NCI-H1417 treated with DMSO at 0.1 percent for 48 hours (cell line): ENCODE measurements at places on chromosomes 3 and 15.

DNA sequence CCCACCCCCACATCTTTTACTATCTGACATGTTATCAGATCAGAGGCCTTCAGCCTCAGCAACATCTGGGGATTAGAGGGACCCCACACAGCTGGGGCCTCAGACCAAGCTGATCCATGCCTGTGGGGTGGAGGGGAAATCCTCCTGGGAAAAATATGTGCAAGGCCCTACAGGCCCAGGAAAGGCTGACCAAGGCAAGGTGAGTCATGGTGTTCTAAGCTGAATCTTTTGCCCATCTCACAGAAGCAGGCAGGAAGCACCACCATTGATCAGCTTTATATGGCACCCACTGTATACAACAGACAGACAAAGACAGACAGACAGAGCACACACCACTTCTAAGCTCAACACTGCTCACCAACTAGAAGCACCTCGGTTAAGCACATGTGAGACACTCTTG lies 12.4 kb upstream of the PARP6 start:
- no peak for DNase-seq

DNA sequence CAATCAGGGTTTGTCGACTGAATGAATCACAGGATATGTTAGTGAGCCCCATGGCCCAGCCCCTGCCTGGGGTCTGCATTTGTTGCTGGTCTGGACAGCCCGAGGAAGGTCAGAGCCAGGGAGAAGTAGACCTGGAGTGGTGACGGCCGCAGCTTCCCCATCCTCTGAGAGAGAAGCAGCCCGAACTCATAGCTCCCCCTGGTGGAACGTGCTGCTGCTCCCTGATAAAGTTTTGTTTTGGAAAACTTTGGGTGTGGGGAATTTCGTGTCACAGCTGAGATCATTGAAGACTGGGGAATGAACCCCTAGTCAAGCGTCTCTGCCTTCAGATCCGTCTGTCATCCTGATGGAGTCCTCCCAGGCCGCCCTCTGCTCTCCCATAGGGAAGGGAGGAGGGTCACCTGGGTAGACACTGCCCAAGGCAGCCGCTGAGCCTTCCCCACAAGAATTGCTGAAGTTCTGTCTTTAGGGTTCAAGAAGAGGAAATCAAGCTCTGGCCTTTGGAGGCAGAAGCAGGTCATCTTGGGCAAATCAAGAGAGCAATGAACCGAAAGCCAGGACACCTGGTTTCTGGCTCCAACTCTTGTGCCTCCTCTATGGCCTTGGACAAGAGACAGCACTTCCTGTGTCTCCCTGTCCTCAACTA lies 60.5 kb downstream of the GLDN start:
- no peak for DNase-seq

- no peak for DNase-seq
Observed at GRCh38 chr15:23395832-23396231, 41.3 kb downstream of the GOLGA8S start.

DNA sequence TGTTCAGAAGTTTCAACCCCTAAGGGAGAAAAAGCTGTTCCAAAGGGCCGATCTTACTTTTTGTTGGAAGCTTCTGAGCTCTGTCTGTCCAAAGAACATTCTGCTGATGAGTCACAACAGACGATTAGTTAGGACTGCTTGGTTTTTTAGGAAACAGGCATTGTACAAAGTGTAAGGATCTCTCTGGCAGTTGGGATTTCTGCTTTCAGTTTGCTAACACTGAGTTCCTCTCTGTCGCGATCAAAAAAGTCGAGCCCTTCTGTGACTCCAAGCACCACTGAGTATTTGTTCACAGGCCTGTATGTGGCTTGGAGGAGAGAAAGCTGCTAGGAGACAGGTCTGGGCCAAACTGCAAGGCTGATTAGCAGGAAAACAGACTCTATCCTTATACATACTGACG lies 91.8 kb upstream of the PFN2 start:
- no peak for DNase-seq

GRCh38 chr3:186209810-186210752 lies 101.2 kb upstream of the ETV5 start:
- DNase-seq = no peak

DNA sequence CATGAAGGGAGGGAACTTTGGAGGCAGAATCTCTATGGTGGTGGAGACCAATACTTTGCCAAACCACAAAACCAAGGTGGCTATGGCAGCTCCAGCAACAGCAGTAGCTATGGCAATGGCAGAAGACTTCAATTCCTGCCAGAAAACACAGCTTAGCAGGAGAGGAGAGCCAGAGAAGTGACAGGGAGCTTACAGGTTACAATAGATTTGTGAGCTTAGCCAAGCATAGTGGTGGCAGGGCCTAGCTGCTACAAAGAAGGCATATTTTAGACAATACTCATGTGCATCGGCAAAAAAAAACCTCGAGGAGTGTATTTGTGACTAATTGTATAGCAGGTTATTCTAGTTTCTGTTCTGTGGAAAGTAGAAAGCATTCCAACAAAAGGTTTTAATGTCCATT lies 6.4 kb upstream of the CSTA start:
- no peak for DNase-seq

DNA sequence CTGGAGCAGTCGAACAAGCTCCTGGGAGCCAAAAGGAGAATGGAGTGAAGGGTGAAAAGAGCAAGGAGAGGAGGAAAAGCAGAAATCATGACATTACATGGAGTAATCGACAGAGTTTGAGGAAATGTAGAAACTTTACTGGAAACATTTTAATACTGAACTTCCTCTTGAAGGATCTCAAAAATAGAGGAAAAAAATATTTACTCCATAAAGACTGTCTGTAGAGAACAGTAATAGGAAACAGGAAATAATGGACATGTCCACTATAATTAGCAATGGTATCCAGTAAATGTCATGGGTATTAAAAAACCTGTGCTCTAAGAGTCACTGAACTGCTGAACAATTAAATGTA lies 53.0 kb downstream of the TBC1D2B start:
- no peak for DNase-seq

DNA sequence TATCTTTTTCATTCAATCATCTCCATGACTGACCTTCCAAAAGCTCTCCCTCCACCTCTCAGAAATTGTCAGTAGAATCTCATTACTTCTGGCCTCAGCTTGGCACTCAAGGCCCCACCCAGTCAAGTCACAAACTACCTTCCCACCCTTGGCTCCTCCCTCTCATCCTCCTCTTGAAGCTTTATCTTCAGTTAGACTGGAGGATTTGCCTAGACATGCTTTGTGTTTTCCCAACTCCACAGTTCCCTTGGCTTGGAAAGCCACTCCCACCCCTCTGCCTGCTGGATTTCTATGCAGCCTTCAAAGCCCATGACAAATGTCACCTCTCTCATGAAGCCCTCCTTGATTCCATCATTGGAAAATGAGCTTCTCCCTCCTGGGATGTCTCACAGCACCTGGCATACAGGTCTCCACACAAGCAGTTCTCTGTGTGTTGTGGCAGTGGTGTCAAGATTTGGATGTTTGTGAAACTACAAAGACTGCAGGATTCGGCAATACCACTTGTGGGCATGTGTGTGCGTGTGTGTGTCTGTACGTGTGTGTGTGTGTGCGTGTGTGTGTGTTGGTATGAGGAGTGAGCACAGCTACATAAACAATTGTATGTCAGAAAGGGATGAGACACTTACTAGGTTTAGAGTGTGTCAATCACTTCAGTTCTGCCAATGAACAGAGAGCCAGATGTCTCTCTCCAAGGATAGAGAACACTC lies 45.3 kb upstream of the VPS8 start:
- no peak for DNase-seq

DNA sequence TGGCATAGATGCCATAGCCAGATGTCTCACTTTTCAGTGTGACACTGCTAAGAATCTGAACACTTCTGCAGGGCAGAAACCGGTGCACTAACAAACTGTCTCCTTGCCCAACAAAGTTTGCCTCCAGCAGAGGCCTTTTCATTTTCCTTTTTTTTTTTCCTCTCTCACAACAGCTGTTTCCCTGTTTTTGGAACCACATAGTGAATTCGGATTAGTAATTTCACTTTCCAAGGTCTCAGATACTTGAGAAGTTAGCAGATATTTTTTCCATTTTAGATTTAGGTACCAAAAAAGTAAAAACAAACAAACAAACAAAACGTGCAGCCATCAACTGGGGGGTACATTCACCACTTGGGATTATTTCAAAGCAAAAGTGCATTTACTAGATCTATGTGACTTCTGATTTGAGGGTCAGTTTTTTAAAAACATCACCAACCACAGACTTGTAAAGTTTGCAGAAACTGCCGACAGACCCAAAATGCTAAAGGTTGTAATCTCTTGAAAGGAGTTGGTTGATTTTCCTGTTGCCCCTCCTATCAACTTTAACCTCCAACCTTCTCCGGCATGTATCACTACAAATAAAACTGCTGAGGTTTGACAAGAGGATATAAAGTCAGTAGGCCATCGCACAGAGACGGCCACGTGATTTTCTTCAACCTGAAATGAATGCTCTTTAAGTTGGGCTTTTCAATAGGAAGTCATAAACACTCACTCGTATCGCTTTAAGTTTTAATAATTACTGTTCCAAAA lies 169.1 kb downstream of the CDIN1 start:
- DNase-seq = no peak

- DNase-seq = no peak
Observed at GRCh38 chr3:73056845-73057150, 4.7 kb upstream of the EBLN2 start.

DNA sequence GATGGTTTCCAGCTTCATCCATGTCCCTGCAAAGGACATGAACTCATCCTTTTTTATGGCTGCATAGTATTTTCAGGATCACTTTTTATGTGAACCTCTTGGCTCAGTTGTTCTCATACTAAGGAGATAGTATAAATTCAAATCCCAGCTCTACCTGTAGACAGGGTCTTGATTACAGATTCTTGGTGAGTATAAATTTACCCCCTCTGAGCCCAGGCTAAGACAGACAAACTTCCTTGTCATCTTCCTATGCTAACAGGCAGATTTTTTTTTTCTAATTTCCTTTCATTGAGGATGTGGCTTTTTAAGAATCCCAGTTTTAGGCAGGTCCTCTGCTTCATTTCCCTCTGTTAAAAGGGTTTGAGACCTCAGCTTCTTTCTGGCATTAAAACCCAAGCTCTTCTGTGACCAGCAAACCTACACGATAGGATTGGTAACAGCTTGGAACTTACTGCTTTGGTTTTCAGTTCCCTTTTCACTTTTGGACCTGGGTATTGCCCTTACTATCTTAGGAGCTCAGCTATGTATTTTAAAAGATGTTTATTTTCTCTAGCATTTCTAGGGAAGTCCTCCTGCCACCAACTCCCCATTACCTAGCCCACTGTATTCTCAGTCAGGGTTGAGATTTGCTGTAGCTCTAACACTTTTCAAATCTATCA lies 72.5 kb downstream of the VPS8 start:
- DNase-seq = no peak

DNA sequence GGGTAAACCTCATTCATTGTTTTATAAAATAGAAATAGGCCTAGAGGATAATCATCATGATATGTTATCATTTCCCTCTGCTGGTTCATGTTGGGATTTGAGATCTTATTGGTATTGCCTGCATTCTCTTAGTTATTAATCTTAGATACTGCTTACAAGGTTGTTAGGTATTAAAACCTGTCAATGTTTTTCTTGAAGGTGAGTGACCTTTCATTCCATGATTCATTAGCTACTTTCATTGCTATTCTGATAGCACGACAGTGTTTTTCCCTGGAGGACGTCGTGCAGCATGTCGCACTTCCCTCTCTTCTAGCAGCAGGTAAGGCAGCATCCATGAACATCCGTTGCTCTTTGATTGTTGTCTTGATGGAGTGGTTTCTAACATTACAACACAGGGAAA lies 17.1 kb downstream of the P2RY12 start:
- no peak for DNase-seq

DNA sequence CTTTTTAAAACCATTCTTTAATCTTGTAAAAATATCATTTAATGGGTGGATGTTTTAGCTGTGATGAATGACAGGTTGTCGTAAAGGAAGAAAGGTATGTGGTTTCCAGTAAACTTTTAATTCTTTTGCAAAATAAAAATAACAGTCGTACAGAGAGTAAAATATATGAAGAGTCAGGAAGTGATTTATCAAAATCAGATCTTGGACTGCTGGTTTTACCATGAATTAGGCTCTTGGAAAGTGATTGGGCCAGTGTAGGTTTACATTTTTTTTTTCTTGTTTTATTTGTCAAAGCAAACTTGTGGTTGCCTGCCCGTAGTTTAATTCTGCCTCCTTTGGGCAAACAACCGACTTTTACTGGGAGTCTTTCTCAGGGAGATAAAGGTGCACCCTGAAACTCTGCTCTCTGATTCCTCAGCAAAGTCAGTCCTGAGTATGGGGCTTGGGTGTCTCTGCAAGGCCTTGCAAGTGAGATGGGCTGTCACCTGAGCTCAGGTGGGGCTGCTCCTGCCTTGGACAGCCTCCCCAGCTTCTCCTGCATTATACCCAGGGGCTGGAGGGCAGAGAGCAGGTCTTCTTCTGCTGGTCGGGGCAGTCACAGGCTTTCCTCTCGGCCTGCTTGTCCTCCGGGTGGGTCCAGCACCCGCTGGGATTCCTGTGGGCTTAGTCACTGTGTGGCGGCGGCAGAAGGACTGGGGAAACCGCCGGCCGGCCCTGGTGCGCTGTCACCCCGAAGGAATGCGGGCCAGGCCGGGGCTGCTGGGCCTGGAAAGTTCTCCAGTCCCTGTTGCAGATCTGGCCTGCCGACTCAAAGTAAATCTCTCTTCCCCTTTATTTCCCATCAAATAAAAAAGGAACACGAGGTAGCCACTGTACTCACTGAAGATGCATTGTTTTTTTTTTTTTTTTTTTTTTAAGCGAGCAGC lies 79.0 kb downstream of the IGF1R start:
- DNase-seq = no peak

GRCh38 chr3:148233403-148233802 lies 464.3 kb upstream of the AGTR1 start:
- DNase-seq = no peak

GRCh38 chr15:80326270-80326669 lies 74.3 kb upstream of the CTXND1 start:
- no peak for DNase-seq

DNA sequence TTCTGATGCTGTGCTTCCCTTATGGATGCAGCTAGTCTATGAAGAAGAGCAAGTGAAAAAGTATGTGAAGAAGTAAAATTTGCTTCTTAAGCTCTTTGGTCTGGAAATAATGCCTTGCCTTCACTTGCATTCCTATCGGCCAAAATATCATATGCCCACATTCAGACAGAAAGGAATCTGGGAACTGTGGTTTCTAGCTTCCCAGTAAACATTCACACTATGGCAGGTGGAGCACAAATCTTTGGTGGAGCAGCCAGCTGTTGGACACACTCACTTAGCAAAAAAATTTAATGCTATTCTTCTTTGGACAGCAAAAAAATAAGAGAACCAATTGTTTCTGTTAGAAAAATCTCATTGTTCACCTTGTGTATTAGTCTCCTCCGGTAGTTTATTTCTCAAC lies 12.3 kb upstream of the COL6A6 start:
- DNase-seq = no peak

- no peak for DNase-seq
Observed at GRCh38 chr15:94360251-94360685, 128.9 kb downstream of the MCTP2 start.

- no peak for DNase-seq
Observed at GRCh38 chr3:119329551-119329950, 35.4 kb downstream of the ARHGAP31 start.
